ENCODE measurements at places on chromosomes 7 and 10. TPM values are rescaled to one million over a fixed set of nuclear protein-coding genes. Genes with fewer than 3 reads are reported as not detected.

Gene TAC1
- polyA plus RNA-seq: 0.56 TPM

Gene VAX1
- polyA plus RNA-seq: not detected

Gene CALML5
- polyA plus RNA-seq: not detected

Gene PHKG1
- 1.0 TPM for polyA plus RNA-seq

Gene SNX8
- polyA plus RNA-seq: 40.7 TPM

Gene GPER1
- polyA plus RNA-seq: 6.7 TPM

Gene GPNMB
- 11.1 TPM for polyA plus RNA-seq

Gene KMT2E
- 83.8 TPM for polyA plus RNA-seq

Gene LRMDA
- polyA plus RNA-seq: 16.3 TPM

Gene FBXL15
- 14.8 TPM for polyA plus RNA-seq

Gene CHST12
- polyA plus RNA-seq: 14.0 TPM

Gene PRKAR1B
- polyA plus RNA-seq: 39.9 TPM

Gene PNLIPRP1
- 0.24 TPM for polyA plus RNA-seq

Gene CXCL12
- 284 TPM for polyA plus RNA-seq

Gene HHEX
- 8.2 TPM for polyA plus RNA-seq

Gene MRPS17
- polyA plus RNA-seq: 18.3 TPM

Gene CALHM1
- 0.14 TPM for polyA plus RNA-seq

Gene TMEM139
- polyA plus RNA-seq: 56.7 TPM

Gene STRIP2
- polyA plus RNA-seq: 2.0 TPM

Gene STOX1
- 6.0 TPM for polyA plus RNA-seq

Gene PRXL2A
- polyA plus RNA-seq: 119 TPM

Gene OR2A42
- polyA plus RNA-seq: 2.7 TPM

All from renal pelvis (tissue), 12 donors.